ENCODE measurements at places on chromosomes 3 and 15.

DNA sequence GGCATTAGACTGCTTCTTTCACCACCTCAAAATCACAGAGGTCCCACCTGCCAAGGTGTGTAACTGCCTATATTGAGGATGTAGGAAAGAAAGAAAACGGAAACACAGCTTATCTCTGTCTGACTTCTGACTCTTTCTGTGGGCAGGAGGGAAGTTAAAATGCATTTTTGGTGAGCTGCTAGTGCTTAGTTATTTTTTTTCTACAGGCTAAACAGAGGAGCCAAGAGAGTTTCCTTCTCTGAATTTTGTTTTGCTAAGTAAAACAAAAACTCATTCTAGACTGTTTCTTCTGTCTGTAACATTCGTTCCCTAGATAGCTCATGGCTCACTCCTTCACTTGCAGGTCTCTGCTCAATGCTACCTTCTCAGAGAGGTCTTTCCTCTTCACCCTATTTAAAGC is 18.8 kb upstream of the AMOTL2 start:
- no peak for DNase-seq

DNA sequence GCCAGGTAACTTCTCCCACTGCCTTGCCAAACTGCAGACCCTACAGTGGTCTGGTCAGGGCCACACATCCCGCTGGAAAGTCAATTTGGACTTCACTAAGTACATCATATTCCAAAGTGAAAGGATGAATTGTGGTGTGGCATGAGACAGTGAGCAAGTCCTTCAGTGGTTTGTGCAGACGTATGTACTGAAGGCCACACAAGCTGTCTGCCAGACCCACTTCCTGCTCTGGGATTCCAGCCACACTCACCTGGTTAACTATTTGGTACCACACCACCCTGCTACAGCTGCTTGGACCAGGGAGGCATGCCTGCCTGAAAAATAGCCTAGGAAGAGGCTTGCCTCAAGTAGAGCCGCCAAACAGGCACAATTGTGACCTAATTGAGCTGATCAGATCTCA is 94.1 kb upstream of the STRIT1 start:
- DNase-seq = no peak

DNA sequence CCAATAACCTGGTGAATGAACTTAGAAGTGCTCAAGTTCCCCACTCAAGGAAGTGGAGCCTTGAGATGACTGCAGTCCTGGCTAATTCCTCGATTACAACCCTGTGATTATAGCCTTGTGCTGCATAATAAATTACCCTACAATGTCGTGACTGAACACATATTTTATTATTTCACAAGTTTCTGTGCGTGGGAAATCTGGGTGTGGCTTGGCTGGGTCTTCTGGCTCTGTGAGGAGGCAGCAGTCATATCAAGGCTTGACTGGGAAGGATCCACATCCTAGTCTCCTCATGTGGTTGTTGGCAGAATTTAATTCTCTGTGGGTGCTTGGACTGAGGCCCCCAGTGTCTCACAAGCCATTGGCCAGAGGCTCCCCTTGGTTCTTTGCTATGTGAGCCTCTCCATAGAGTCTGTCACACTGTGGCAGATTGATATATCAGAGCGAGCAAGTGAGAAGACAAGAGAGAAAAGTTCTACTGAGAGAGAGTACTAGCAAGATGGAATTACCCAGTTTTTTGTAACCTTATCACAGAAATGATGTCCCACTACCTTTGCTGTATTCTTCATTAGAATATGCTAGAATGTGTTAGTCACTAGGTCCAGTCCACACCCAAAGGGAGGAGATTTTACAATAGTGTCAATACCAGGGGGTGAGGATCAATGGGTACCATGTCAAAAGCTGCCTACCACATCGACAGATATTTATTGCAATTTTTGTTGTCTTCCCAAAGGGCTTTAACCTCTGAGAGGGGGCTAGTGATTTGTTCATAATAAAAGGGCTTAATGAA is 102.8 kb upstream of the TBC1D5 start:
- DNase-seq = no peak

DNA sequence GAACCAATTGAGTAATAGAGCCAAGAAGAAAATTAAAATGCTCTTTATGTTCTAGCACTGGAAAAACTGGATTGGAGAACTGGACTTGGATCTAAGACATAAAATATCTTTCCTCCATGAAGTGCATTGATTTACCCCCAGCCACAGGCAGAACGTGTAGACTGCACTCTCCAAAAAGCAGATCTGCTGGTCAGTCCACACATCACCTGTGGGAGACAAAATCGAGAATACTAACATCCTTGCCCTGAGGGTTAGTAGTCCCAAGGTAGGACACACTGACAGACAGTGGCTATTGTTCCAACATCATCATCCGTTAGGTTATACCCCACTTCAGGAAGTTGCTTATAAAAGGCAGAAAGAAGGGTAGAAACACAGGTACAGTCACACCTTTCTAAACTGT is 257.1 kb upstream of the STT3B start:
- no peak for DNase-seq

DNA sequence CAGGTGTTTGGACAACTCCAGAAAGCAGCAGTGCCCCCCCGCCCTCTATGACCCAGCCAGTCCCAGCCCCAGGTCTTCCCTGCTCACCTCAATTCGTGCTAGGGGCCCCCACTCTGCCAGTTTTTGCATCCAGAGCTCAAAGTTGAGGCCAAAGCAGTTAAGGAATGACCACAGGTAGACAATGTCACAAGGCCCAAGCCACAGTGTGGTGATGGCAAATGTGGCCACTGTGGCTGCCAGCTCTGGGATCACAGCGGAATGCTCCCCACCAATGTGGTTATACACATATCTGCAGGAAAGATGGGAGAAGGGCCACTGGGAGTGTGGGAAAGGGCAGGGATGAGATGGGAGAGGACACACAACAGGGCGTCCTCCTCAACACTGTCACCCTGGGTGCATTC is 8.2 kb downstream of the KLHL40 start:
- DNase-seq = no peak

Measured in NCI-H526 treated with DMSO at 0.1 percent for 48 hours (cell line).